ENCODE measurements at places on chromosomes 6 and 20.

GRCh38 chr6:41518118-41518517 is 28.1 kb upstream of the FOXP4 start:
- no peak for DNase-seq

DNA sequence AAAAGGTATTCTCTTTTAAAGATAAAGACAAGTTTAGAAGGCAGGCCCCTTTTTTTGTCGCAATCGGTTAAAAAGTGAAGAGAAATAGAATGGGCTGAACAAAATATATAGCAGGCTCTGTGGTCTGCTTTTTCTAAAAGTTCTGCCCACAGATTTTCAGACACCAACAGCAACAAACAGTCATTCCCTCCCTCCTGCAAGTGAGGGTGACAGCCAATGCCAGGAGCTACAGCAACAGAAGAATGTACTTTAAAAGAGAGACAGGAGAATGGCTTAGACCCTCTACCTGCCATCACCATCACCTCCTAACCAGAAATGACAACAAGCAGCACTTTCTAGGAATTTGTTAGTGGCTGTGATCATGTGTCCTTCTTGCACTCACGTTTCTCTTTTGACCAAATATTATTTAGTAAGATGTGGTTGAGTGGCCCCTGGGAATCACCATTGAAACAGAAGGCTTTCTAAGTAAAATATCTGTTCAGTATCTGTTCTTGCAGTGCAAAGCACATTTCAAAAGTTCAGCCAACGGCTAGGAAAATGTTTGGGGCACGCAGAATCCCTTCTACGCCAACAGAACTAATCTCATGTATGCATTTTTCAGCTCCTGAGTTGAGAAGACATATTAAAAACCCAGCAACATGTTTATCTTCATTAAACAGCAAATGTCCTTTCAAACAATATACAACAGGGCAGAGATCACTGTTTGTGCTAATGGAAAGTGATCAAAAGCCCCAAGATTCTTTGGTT is 248.5 kb downstream of the ATXN1 start:
- no peak for DNase-seq

DNA sequence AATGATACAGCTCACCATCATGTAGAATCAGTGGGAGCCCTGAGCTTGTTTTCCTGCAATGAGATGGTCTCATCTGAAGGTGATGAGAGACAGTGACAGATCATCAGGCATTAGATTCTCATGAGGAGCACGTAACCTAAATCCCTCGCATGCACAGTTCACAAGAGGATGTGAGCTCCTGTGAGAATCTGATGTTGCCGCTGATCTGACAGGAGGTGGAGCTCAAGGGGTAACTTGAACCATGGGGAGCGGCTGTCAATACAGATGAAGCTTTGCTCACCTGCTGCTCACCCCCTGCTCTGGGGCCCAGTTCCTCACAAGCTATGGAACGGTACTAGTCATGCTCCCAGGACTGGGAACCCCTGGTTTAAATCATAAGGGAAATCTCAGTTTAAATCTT is 89.2 kb downstream of the THBS2 start:
- DNase-seq = no peak

- DNase-seq = no peak
Observed at GRCh38 chr6:116158641-116159040, 32.7 kb upstream of the COL10A1 start.

DNA sequence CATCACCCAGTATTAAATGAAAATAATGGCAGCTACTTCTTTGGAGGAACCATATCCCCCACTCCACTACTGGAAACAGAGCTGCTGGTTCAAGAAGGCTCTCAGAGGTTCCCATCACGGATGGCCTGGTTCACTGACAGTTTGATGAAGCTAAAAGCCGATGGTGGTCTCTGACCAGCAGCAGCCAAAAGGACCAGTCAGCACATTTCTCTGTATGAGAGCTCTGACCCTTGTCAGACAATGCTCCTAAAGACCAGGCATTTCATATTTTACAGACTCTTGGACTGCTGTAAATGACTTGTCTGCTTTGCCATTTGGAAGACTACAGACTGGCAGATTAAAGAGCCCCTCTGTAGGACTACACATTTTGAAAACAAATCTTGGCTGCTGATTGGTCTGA is 16.6 kb downstream of the PRKN start:
- no peak for DNase-seq

- DNase-seq = no peak
Observed at GRCh38 chr6:3726421-3726820, 25.1 kb downstream of the PXDC1 start.
